Stimulated activated CD4-positive, alpha-beta T cell treated with anti-CD3 and anti-CD28 coated beads, Interleukin-1b, Interleukin-23, amount 100 ng/mL, for 24 hours (primary cell): ENCODE measurements at places on chromosomes 3 and 15.

DNA sequence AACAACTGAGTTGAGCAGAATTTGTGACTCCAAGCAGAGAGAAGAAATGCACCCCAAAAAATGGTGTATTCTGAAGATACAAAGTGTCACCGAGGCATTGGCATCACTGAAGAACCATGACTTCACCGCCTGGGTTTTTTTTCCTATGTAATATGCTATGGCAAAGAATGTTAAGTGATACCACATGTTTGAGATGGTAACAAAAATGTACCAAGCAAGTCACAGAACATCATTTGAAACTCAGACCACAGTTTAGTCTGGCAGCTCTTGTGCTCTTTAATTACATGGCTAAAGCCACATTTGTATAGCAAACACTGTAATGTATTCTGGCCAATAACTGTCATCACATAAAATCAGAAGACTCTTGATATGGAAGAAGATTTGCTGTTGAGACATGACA lies 323.5 kb downstream of the ULK4 start:
- DNase-seq, result no peak

GRCh38 chr3:129603991-129604749 lies 2.3 kb downstream of the PLXND1 start:
- no peak for DNase-seq

DNA sequence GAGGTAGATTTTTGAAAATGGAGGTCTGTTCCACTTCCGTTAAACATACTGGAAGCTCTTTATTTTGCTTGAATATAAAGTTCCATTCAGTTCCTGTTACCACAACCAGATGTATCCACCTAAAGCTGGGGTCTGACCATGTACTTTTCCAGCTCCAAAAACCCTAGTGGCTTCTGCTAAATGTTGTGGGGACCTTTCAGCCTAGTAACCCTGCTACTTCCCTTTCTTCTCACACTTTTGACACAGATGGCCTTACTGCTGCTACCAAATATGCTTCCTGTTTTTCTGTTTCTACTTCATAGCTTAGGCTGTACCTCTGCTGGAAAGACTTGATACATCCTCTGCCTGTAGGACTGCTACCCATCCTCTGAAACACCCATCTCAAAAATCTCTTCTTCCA lies 87.8 kb downstream of the COL6A6 start:
- no peak for DNase-seq

DNA sequence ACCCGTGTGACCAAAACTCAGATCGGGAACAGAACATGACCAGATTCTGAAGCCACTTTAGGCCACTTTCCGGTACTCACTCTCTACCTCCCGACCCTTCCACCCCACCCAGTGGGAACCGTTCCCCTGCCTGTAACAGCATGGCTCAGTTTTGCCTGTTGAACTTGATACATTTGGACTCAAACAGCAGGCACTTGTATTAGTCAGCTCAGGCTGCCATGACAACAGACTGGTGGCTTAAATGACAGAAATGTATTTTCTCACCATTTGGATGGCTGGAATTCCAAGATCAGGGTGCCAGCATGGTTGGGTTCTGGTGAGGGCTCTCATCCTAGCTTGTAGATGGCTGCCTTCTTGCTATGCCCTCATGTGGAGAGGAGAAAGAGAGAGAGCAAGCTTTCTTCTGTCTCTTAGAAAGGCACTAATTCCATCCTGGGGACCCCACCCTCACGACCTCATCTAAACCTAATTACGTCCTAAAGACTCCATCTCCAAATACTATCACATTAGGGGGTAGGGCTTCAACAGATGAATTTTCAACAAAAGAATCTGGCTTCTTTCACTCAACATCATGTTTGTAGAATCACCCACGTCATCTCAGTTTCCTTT lies 9.3 kb upstream of the SSUH2 start:
- no peak for DNase-seq

- DNase-seq, result no peak
These were observed 14.4 kb upstream of the GOLGA8J start for GRCh38 chr15:30068326-30068725.

DNA sequence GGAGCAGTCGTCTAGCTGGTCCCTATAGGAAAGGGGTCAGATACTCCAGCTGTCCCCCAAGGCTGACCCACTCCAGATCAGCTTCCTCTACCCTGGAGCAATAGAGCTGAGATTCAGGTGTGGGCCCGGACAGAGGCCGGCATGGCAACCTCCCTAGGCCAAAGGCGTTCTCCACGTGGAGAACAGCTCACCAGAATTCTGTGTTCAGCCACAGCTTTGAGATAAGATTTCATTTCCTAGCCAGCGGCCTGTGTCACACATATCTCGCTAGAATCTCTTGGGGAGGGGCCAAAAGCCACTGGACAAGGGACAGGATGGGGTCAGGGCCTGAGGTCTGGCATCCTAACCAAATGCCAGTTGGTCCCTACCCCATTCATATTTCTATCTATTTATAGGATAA lies 20.1 kb downstream of the SRGAP3 start:
- DNase-seq, result no peak

DNA sequence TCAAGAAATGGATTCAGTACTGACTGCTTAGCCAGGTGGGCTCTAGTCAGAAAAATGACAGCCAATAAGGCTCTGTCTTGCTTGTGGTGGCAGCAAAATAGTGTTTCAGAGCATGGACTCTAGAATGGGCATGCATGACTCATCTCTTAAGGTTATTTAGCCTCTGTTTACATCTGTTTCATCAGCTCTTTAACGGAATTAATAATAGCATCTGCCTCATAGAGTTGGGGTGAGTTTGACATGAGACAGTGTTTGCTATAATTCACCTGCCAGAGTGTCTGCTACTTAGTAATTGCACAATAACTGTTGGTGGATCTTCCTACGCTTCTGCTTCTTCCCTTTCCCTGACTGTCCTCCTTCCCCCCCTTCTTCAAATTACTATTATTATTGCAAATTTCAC lies 350.4 kb upstream of the SEMA6D start:
- no peak for DNase-seq

DNA sequence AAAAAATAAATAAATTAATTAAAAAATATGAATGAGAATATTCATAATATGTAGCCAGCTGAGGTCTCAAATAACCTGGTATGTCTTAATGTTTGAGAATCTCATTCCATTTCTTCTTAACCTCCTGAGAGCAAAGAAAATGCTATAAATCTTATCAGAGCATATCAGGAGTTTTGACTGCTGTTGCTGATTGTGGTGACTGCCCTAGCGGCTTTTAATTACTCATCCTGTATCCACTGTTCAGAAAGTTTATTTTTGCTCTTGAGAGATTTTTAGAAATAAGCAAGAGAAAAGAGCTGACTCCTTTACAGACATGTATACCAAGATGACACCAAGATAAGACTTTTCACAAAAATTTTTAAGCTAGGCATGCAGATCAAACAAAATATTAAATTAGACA lies 454.8 kb upstream of the CBLB start:
- DNase-seq, result no peak

GRCh38 chr15:42727750-42728381 lies 9.1 kb downstream of the CDAN1 start:
- no peak for DNase-seq

- no peak for DNase-seq
These were observed 132.6 kb upstream of the CTDSPL start for GRCh38 chr3:37729119-37729518.

GRCh38 chr3:59367150-59367549 lies 317.3 kb upstream of the CFAP20DC start:
- no peak for DNase-seq
